Fibroblast of skin of left quadriceps (primary cell): ENCODE measurements at places on chromosomes 6 and 20.

DNA sequence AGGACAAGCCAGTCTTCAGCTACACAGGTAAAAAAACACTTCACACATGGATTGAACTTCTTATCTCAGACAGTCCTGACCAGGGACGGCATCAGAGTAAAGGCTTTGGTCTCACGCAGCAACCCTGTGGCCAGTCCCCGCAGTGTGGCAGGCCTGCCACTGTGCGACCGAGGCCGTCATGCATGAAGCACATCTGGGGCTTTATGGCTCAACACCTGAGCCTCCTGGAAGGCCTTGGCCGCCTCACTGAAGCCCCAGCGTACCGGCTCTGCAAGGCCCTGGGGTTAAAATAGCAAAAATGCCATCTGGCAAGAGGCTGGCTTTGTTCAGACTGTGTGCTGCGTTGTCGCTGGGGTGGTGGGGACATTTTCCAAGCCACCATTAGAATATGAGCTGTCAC, 32.8 kb downstream of the TBC1D7 start:
- DNase-seq: no peak

- no peak for DNase-seq
These were observed 1.1 kb downstream of the RGS17 start for GRCh38 chr6:153129873-153130514.

DNA sequence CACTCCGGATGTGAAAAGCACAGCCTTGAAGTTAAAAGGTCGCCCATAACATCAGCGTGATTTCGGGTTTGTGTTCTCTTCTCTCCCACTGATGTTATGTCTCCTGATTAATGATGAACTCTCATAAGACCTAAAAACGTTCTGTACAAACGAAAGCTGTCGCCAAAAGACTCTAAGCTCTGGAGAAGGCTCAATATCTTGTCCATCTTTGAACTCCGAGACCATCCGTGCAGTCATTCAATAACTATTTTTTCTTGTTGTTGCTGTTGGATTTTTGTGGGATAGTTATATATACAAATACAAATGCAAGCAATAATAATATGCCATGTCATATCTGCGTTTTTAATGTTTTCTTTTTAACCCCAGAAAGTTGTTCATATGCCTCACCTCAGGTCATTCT, 291.8 kb upstream of the MARCKS start:
- no peak for DNase-seq

DNA sequence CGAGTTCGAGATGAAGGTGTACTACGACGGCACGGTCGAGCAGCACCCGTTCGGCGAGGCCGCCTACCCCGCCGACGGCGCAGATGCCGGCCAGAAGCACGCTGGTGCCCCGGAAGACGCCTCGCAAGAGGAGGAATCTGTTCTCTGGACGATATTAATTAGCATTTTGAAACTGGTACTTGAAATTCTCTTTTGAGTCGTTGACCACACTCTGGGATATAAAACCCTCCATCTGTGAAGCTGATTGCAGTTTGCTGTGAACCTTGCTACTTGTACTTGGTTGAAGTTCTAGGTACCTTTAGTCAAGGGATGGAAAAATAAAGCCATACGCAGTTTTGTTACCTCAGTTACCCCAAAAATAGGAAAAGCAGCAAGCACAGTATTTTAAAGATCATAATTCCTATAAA, 917 bp downstream of the C6orf120 start:
- DNase-seq: no peak

GRCh38 chr6:55049866-55050265, 124.4 kb upstream of the HCRTR2 start:
- no peak for DNase-seq

DNA sequence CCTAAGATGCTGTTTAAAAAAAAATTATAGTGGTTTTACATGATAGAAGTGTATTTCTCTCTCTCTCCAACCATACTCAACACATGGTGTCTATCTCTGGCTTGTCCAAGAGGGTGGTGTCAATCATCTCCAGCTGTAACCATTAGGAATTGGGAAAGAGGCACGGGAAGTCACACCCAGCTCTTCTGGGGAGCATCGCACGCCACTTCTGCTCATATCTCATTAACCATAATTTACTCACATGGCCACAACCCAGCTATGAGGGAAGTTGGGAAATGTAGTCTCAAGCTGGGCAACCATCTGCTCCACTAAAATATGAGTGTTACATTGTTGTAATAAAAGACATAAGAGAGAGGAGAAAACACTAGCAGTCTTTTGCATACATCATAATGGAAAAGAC, 30.4 kb upstream of the TSHZ2 start:
- DNase-seq: peak; percentile 55

- no peak for DNase-seq
These were observed 20.9 kb downstream of the PTPRA start for GRCh38 chr20:2894221-2894620.

- DNase-seq: no peak
These were observed 11.4 kb downstream of the MYLK4 start for GRCh38 chr6:2739335-2739734.

GRCh38 chr6:152981219-152981618, 1.6 kb downstream of the FBXO5 start:
- DNase-seq: no peak

- DNase-seq: no peak
These were observed 112.3 kb downstream of the ARID1B start for GRCh38 chr6:156889469-156889868.

DNA sequence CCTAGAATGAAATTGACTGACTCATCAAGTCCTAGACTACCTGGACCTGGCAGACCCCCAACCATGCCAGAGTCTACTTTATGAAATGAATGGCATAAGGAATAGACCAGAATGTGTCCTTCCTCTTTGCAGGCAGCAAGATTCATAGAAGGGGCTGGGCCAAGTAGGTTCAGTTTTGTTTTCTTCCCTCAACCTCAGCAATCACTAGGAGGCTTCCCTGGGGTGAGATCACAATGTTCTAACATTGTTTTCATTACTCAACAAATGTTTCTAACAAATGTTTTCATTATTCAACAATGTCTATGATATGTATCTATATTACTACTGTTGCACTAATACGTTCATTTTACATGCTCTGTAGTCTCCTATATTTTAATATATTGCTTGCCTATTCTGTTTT, 8.4 kb upstream of the FAM162B start:
- DNase-seq: no peak

DNA sequence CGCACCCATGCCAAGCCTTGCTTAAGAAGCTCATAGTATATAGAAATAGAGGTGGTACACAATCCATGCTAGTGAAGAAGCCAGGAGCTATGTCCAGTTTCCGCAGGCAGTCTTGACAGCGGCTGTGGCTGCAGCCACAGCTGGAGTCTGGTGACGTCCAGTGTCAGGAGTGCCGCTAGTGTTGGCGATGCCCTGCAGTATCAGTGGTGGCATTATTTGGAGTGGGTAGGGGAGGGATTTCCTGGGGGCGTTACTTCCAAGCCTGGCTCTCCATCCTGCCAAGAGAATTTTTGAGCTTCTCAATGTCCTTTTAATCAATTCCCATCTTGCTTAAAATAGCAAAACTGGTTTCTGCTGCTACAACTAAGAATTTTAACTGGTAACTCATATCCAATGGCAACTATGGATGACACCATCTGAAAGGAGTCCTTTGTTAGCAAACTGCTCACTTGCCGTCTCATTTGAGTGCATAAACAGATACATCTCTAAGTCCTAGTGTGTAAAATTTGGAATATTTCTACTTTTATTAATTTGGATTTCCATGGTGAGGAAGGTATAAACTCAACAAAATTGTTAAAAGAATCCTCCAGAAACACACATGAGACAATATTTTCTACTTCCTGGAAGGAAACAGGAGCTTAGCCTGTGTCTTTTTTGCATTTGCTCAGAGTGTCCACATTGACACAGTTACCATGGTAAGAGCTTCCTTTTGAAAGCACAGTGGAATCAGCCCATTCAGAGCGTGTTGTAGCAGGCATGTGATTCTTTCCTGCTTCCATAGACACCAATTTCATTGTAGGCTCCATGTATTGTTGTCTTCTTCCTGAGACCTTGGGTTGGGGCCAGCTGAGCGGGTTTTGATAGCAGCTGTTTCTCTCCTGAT, 44.6 kb upstream of the PXDC1 start:
- DNase-seq: no peak

DNA sequence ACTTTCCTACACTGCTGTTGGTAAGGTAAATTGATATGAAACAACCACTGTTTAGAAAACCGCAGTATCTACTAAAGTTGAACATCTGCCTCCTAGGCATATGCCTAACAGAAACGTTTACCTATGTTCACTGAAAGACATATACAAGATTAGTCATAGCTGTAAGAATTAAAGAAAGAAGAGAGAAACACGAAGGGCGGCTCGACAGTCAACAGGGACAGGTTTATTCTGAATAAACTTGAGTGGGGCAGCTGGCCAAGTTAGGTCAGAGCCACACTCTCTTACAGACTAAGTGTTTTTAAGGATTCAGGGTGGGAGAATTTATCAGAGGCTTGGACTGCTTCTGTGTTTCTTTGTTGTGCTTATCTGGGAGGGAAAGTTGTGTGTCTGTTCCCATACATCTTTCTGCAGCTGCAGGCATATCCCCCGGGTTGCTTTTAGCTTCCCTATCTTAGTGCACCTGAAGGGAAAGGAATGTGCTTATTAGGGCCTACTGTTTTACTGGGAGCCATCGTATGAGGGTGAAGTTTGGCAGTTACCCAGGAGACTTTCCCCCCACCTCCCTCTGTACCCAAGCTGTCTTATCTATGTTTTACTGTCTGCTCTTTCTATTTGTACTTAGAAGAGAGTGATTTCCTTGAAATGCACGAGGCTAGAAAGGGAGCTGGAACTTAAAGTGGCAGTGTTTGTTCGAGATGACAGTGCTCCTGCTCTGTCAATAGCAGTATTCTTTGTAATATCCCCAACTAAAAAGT, 20.4 kb downstream of the PROCR start:
- no peak for DNase-seq

DNA sequence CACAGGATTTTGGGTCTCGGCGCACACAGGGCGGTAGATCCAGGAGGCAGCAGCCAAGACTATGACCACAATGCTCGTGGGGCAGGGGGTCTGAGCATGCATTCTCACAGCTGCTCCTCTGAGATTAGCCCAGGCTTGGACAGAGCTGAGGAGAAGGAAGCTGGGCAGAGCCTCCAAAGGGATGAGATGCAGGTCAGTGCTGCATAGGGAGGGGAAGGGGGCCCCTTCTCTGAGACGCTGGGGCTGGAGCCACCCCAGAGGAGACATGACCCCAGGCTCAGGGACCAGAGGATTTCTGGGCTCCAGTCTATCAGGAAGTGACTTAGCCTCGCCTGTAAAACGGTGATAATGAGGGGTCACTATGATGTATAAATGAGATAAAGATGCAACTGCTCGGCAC, 93.9 kb downstream of the BFSP1 start:
- DNase-seq: no peak

- DNase-seq: no peak
These were observed 53.8 kb downstream of the PHF3 start for GRCh38 chr6:63689421-63689820.

DNA sequence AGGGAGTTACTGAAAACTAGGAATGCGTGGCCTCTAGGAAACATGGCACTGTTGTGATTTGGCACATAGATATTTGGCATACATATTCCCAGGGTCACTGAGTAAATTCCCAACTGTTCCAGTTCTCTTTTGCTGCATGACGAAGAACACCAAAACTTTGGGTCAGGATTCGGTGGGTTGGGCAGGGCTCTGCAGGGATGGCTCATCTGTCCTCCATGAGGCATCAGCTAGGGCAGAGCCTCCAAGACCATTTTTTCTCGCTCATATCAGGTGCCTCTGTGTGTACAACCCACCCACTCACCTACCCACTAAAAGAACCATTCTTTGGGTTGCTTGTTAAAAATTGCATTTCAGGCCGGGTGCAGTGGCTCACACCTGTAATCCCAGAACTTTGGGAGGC, 57.1 kb downstream of the SSR1 start:
- no peak for DNase-seq

- no peak for DNase-seq
These were observed 602.2 kb upstream of the BTBD3 start for GRCh38 chr20:11315525-11315924.

GRCh38 chr6:166655251-166655650, 28.2 kb upstream of the RPS6KA2 start:
- DNase-seq: no peak

DNA sequence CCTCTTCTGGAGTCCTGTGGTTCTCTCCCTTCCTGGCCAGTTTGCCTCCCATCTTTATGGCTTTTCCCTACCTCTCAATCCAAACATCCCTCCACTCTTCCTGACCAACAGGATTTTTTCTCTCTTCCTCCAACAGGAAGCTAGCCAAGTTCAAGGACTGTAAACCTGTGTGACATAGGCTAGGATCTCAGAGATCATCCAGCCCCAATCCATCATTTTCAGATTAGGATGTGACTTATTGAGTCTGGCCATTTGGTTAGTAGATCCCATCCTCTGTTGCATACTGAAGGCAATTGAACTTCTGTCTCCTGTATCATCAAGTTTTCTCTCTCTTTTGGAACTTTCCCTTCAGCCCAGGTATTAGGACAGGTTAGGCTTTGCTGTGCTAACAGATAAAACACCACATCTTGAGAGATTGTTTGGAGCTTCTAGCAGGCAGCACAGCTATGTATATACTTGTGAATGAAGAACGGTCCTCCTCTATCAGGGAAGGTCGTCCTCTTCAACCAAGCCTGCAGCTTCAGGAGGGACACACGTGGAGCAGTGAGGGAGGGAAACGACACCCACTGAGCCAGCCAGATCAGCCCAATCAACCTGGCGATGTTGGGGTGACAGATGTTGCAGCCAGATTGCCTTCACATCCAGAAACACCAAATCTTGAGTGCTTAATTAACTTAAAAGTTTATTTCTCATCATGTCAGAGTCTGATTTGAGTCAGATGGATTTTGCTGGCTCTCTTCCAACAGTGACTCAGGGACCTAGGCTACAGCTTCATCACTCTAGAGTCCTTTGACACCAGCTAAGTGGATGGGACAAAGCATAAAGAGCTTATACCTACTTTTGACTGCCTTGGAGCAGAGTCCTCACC, 106.8 kb downstream of the GJA10 start:
- DNase-seq: no peak

DNA sequence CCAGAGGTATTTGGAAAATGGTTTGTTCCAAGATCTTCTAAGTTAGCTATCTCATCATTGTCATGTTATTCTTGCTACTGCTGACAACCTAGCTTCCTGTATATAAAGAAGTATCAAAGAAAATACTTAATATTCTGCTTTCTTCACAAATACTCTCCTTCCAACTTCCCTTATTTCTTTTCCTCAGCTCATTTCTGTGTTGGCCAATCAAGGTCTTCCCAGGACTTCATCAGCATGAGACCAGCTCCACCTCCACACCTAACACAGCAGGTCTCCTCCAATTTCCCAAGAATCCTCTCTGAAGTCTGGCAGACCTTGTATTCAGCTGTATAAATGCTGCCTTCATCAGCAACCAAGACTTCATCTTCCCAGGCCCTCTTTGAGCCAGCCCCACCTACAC, 538.6 kb upstream of the JARID2 start:
- DNase-seq: no peak

GRCh38 chr20:53126185-53126584, 154.0 kb downstream of the TSHZ2 start:
- DNase-seq: no peak
